H9 (cell line): ENCODE measurements at places on chromosomes 1 and 21. TPM values are rescaled to one million over a fixed set of nuclear protein-coding genes. Genes with fewer than 3 reads are reported as not detected.

The ALX3 gene
- not detected in 2 replicates for total RNA-seq

The PRRC2C gene
- total RNA-seq, result 256 and 267 TPM in 2 replicates

The PLA2G2E gene
- total RNA-seq, result not detected in 2 replicates

The TGFB2 gene
- total RNA-seq, result 0.13 TPM in 1 of 2 replicates, not detected in the other

The CDC42BPA gene
- total RNA-seq, result 30.1 and 30.8 TPM in 2 replicates

The LCE1E gene
- total RNA-seq, result not detected in 2 replicates

The AGMAT gene
- 4.0 TPM in 2 replicates for total RNA-seq

The OR2L5 gene
- total RNA-seq, result not detected in 2 replicates

The KRTAP19-1 gene
- total RNA-seq, result not detected in 2 replicates

The POLR3GL gene
- total RNA-seq, result 6.0 and 7.9 TPM in 2 replicates

The DOCK7 gene
- 35.2 and 36.8 TPM in 2 replicates for total RNA-seq

The FRRS1 gene
- total RNA-seq, result 4.6 and 5.6 TPM in 2 replicates

The ARHGEF16 gene
- total RNA-seq, result 48.1 and 48.5 TPM in 2 replicates

The POU3F1 gene
- 5.8 and 7.0 TPM in 2 replicates for total RNA-seq

The ATP8B2 gene
- 37.6 and 38.7 TPM in 2 replicates for total RNA-seq

The RGS8 gene
- 0.07 TPM in 1 of 2 replicates, not detected in the other for total RNA-seq

The TIE1 gene
- 0.64 and 1.2 TPM in 2 replicates for total RNA-seq

The RBM11 gene
- 1.7 and 2.8 TPM in 2 replicates for total RNA-seq
